ENCODE measurements at places on chromosomes 1 and 21. TPM values are rescaled to one million over a fixed set of nuclear protein-coding genes. Genes with fewer than 3 reads are reported as not detected.

ATG4C gene
- 13.3 TPM for total RNA-seq

GRCh38 chr21:31142600-31142999, 104.3 kb upstream of the KRTAP19-8 start:
- DNase-seq: no peak

LMX1A gene
- not detected for total RNA-seq

TRAF3IP3 gene
- total RNA-seq: not detected

- DNase-seq: peak; percentile 62
These were observed 176.4 kb downstream of the ETS2 start for GRCh38 chr21:38982096-38982495.

GRCh38 chr1:205514211-205515142, 10.0 kb downstream of the CDK18 start:
- no peak for DNase-seq

DNA sequence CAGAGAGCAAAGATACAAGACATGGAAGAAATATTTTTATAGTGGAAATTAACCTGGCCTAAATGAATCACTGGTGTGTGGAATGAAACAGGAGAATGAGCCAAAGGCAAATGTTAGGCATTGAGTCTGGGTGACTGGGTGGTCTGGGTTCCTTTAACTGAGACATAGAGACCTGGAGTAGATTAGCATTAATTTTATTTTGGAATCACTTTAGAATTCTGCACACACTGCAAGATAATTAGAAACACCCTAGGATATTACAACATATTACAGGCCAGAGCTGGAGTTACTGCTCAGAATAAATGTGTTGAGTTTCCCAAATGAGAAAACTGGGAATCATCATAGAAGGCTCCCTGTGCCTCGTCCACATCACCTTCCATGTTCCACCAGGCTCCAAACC, 85.5 kb downstream of the PLPPR5 start:
- no peak for DNase-seq

IGSF5 gene
- total RNA-seq: 1.1 TPM

DNA sequence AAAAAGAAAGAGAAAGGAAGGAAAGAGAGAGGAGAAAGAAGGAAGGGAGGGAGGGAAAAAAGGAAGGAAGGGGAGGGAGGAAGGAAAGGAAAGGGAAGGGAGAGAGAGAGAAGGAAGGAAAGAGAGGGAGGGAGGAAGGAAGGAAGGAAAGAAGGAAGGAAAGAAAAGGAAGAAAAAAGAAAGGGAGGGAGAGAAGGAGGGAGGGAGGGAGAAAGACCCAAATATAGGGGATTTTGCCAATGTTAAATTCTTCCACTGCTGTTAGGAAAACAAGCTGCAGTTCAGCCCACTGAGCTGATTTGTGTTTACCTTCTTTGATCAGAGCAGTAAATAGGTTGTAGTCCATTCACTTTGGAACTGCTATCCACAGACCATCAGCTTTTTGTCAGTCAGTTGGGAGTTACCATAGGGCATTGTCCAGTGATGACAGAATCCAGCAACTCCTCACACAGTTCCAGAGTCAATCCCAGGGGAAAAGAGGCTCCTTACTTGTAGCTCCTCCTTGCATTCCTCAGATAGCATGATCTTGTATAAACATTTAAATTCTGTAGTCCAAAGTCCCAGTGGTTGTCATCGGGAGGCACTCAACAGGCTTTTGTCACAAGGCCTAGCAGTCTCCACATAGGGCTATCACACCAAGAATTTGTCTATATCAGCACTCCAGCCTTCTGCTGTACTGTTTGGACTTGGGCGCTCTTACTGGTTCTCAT, 13.5 kb upstream of the PPP1R8 start:
- peak; percentile 46 for DNase-seq

RSPO1 gene
- total RNA-seq: not detected

- DNase-seq: peak; percentile 30
These were observed 66.9 kb downstream of the PRDM2 start for GRCh38 chr1:13766592-13767564.

- DNase-seq: no peak
These were observed 80.6 kb downstream of the NIBAN1 start for GRCh38 chr1:184893695-184894094.

OXCT2 gene
- not detected for total RNA-seq

CLCN6 gene
- 1.3 TPM for total RNA-seq

OR10J1 gene
- total RNA-seq: not detected

TADA1 gene
- total RNA-seq: 28.5 TPM

GRCh38 chr21:35163411-35163810, 114.3 kb upstream of the RUNX1 start:
- no peak for DNase-seq

PTAFR gene
- total RNA-seq: not detected

ESRRG gene
- total RNA-seq: 0.02 TPM

GRCh38 chr1:72432645-72433267, 150.4 kb upstream of the NEGR1 start:
- no peak for DNase-seq

DPT gene
- total RNA-seq: not detected

DNA sequence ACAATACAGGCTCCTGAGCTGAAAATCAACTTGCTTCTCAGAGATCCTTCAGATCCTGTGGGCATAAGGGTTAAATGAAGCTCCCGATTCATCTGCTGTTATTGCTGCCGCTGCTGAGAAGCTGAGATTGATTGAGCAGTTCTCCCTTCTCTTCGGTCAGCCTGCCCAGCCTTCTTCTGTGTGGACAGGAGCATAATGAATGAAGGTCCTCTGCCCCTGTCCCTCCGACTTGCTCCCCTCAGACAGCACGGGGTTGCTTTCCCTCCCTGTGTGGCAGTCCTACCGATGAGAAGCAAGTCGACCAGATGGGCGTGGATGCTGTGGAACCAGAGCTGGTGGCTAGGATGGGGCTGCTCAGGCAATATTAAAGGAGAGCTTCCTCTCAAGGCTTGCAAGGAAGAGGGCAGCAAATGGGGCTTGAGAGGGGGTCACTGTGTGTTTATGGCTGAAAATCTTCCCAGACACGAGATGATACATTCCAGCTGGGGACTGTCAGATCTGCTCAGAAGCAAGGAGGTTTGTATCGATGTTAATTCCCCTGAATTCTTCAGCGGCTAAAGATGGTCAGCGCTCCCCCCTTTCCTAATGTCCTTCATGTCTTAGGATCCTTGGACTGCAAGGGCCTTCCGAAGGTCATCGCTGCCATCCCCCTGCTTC, 63.9 kb upstream of the GOLT1A start:
- DNase-seq: no peak

GRCh38 chr1:20640183-20640597, 6.9 kb downstream of the PINK1 start:
- peak; percentile 38 for DNase-seq

TACSTD2 gene
- not detected for total RNA-seq

DNA sequence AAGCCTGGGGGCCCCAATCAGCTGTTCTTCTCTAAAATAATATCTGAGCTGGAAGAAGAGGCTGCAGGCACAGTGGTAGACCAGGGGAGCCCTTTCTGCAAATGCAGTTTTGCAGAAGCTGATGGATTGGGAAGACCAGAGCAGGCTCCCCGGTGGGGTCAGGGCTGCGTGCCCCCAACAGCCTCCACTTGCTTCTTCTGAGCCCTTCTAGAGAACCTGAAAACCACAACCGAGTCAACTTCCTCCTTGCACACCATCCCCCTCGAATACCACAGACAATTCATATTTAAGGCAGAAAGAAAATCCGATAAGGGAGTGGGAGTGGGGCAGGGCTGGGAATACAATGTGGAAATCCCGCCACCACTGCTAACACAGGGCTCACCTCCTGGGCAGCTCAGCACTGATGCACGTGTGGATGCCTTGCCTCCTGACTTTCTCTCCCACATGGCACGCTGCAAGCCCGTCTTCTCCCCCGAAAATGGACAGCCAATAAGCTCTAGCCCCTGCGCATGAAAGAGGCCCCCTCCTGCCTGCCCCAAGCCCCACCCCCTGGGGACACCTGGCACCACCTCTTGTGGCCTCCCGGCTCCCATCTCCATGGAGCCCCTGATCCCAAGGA, 25.4 kb upstream of the ALDH4A1 start:
- no peak for DNase-seq

SPRR1A gene
- total RNA-seq: not detected

TMIGD3 gene
- not detected for total RNA-seq

RNU1-3 gene
- total RNA-seq: under 0.01 TPM

HCN3 gene
- total RNA-seq: 1.0 TPM

SOAT1 gene
- total RNA-seq: 78.0 TPM

DNA sequence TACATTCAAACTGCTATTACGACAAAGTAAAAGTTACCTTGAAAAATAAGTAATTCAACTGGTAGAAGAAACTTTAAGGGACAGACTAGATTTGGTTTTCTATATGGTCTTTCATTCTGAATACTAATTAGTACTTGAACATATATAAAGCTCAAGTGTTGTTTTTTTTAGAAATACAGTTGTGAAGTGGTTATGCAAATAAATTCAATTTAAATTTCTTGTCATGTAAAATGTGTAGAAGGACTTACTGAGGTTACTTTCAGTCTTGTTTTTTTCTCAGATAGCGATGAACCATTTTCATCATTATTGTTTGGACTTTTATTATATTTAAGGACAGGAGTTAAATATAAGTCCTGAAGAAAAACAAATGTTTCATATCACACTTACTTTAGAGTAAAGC, 24.4 kb downstream of the HS2ST1 start:
- DNase-seq: no peak

CCDC190 gene
- total RNA-seq: not detected

SELL gene
- total RNA-seq: not detected

DNA sequence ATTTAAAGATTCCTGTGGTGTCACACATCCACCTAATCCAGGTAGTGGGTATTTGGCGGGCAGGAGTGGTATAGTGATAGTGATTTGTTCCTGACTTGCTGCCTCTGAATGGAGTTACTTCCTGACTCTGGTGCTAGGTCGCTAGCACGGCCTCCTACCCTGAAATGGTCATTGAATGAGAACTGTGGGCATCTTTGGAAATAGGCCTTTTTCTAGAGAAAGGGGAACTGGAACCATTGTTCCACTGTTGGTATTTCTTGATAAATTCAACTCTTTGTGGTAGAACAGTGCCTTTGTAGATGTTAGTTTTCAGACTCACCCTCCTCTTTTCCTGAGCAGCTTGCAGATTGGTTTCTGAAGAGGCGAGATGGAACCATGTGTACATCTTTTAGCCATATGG, 1.5 kb downstream of the QSOX1 start:
- DNase-seq: no peak

DNA sequence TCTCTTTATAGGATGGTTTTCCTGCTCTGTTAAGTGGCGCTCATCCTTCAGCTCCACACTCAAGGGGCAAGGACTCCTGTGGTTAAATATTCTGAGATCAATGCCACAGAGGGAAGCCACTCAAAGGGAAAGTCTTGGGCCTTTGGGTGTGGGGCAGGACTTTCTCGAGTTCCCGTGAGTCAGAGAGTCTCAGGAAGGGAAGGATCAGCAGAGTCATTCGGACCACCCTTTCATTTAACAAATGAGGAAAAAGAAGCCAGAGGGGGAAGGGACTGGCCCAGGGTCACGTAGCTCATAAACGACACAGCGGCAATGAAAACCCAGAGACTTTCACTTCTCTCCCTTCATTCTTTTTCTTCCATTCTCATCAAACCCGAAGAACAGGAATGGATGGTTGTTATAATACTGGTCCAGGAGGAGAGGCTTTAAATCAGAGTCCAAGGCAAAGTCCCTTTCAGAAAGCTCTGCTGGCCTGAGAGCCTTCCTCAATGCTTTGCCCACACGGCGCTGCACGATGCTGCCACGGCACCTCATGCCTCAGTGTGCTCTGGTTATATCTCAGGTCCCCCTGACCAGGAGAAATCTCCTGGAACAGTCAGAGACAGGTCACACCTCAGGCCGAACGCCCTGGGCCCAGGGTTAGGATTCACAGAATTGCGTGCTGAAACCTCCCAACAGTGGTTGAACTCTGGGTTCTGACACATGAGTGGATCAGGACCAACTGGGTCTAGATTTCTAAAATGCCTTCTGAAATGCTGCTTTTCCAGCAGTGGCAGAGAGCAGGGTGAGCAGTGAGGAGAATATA, 65.3 kb downstream of the TENT5C start:
- DNase-seq: no peak

- peak; percentile 4 for DNase-seq
These were observed 472.6 kb upstream of the DEPDC1 start for GRCh38 chr1:68969441-68969840.

- peak; percentile 29 for DNase-seq
These were observed 1596.9 kb downstream of the PLA2G4A start for GRCh38 chr1:188425687-188426086.

- no peak for DNase-seq
These were observed 182.7 kb downstream of the KCNT2 start for GRCh38 chr1:196425513-196425912.

GRCh38 chr1:8718850-8719361, 98.5 kb downstream of the RERE start:
- DNase-seq: no peak

- peak; percentile 68 for DNase-seq
These were observed 25.8 kb upstream of the EVA1B start for GRCh38 chr1:36349241-36349671.

- no peak for DNase-seq
These were observed 29.7 kb upstream of the BRINP3 start for GRCh38 chr1:190507357-190507756.

GFI1 gene
- total RNA-seq: 0.38 TPM

GRCh38 chr1:197303463-197303862, 35.4 kb downstream of the CRB1 start:
- no peak for DNase-seq

PLPPR5 gene
- total RNA-seq: not detected

- no peak for DNase-seq
These were observed 12.9 kb downstream of the LACTBL1 start for GRCh38 chr1:22959545-22960360.

GRCh38 chr1:216518844-216519627, 95.8 kb upstream of the USH2A start:
- no peak for DNase-seq

- no peak for DNase-seq
These were observed 224.5 kb upstream of the NFIA start for GRCh38 chr1:60857851-60858250.

GRCh38 chr1:150579945-150580642, 684 bp upstream of the MCL1 start:
- DNase-seq: no peak

DNA sequence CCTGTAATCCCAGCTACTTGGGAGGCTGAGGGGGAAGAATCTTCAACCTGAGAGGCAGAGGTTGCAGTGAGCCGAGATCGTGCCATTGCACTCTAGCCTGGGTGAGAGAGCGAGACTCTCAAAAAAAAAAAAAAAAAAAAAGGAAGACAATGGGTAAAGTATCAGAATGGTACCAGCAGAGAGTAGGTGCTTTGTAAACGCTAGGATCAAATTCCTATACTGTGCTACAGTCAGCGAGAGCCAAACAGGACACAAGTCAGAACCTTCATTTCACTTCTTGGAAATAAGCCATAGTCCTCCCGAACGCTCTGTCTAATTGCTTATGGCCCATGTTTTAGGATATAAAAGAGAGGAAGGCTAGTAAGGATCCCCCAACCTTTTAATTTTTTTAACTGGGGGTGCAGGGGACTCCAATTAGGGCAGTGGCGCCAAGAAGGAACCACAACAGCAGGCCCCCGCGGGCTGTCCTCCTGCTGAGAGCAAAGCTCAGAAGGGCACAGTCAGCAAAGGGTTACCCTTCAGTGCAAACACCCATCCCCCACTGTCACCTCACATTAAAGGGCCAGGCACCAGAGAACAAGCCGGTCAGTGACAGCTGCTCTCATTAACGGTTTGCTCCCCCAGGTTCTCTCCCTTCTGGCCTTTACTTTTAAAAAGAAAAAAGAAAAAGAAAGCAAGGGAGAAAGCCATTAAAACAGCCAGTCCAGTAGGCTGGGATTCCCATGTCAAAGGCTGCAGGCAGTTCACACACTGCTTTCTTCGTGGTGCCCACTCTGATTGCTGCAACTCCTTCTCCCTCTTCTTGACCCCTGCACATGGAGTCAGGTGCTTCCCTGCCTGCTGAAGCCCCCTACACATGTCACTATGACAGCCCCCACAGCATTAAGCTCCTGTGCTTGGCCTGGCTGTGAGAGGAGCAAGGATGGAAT, 69.4 kb downstream of the PLPP3 start:
- no peak for DNase-seq

All from A172 (cell line).